Calu3 (cell line): ENCODE measurements at places on chromosomes 11 and 22. TPM values are rescaled to one million over a fixed set of nuclear protein-coding genes. Genes with fewer than 3 reads are reported as not detected.

APOBEC3G gene
- total RNA-seq = 12.3 and 16.1 TPM in 2 replicates

- no peak for DNase-seq
Observed at GRCh38 chr11:57647960-57648800, 1.5 kb downstream of the YPEL4 start.

GRCh38 chr11:31480930-31481329 is 28.5 kb downstream of the IMMP1L start:
- no peak for DNase-seq

OR8G1 gene
- not detected in 2 replicates for total RNA-seq

GRCh38 chr11:79404325-79404724 is 36.5 kb downstream of the TENM4 start:
- DNase-seq = no peak

SNRPD3 gene
- 165 and 180 TPM in 2 replicates for total RNA-seq

DNA sequence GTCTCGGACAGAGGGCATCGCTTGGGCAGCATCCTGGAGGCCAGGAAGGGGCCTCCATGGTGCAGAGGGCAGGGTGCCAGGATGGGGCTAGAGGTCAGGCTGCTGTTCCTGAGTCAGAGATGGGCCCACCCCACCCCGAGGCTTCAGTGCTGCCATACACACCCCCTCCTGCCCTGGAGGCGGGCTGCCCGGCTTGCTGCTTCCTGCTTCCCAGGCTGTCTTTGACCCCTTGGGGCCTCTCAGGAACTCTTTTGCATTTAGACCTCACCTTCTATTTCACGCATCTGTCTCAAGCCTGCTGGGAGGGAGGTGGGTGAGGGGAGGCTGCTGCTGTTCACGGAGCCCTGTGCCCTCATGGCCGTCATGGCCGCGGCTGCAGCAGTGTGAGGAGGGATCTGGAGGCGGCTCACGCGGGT is 6.6 kb upstream of the GRAMD4 start:
- DNase-seq = peak; percentile 11

DNA sequence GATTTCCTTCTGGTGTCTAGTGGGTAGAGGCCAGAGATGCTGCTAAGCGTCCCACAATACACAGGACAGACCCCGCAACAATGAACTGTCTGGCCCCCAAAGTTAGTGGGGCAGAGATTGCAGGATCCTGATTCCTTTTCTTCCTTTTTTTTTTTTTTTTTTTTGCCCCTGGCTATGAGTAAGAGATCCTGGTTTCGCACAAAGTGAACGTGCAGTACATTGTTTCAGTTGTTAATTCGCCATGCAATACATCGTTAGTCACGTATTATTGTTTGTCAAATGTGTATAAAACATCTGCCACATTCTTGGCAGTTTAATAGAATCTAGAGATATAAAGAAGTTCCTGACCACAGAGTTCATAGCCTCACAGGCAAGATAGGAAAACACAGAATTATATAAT is 20.2 kb downstream of the ST3GAL4 start:
- no peak for DNase-seq

DNA sequence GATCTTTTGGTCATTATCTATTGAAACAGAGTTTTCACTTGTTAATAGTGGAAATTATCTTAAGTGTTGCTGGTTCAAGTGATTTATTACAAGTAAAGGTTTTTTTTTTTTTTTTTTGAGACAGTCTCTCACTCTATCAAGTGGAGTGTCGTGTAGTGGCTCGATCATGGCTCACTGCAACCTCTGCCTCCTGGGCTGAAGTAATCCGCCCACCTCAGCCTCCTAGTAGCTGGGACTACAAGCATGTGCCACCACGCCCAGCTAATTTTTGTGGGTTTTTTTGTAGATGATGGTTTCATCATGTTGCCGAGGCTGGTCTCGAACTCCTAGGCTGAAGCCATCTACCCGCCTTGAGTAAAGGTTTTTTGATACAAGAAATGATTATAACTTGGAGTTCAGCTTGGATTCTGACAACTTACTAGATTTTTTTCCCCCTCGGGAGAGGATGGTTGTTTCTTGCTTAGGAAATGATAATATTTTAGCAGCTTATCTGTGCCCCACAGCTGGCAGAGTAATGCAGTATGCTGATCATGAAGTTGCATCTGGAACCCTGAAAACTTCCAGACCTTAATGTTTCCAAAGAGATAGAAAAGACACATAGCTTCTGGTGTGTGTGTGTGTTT is 68.9 kb downstream of the MTMR3 start:
- DNase-seq = no peak

GRCh38 chr11:131056036-131056435 is 139.8 kb upstream of the SNX19 start:
- DNase-seq = no peak

DNA sequence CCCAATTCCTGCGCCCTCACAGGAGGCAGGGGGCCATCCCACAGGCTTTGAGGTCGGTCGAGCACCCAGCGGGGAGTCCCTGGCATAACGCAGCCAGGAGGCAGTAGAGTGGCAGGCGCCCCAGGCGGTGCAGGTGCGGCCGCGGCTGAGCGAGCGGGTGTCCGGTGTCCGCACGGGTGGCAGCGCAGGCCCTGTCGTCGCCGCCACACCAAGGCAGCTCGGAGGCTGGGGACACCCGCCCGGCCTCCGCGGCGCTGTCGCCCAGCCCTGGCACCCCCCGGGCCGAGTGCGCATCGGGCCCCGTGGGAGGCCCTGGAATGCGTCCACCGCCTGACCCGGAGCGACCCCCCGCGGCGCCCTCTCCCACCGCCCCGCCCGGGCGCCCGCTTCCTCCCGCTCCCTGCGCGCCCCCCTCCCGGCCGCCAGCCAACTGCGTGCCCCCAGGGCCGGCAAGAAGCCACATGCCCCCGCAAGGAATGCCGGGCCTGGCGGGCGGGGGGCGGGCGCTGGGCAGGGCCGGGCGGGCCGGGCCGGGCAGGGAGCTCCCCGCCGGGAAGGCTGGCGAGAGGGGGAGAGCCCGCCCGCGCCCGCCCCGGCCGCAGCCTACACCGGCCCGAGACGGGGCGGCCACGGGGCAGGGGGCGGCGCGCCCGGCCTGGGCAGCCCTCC is 33.9 kb downstream of the PRDM11 start:
- DNase-seq = peak; percentile 81

ART5 gene
- total RNA-seq = not detected in 2 replicates

- DNase-seq = no peak
Observed at GRCh38 chr11:125166764-125167291, 2.3 kb downstream of the PKNOX2 start.

STK33 gene
- total RNA-seq = 1.7 and 3.0 TPM in 2 replicates

INS gene
- total RNA-seq = not detected in 2 replicates
